AG09309 (cell line): ENCODE measurements at places on chromosomes 12 and 14.

DNA sequence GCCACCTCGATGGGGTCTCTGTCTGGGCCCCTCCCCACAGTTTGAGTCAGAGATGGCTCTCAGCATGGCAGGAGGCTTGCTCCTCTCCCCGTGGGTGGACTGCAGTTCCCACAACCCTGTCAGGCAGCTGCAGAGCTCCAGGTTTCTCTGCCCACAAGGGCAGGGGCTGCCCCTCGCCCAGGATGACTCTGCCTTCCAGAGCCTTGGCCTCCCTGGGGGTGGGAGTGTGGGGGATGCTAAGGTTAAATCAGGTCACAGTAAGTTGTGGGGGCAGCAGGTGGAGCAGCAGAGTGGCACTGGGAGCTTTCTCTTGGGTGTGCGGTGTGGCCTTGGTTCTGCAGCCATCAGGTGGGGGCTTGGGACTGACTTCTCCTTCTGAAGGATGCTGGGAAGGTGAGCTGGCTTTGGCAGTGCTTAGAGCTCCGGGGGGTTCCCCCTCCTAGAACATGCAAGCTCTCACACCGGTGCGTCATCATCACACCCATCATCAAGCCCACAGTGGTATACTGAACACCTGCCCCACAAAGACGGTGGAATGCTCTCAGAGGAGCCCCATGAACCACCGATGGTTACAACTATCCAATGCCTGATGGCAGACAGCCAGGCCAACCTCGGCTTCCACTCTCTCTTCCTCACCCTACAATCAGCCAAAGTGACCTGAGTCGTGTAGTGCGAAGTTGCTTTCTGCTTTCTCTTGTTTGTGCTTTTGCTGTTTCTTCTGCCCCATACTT is 39.7 kb downstream of the ERH start:
- no peak for DNase-seq

DNA sequence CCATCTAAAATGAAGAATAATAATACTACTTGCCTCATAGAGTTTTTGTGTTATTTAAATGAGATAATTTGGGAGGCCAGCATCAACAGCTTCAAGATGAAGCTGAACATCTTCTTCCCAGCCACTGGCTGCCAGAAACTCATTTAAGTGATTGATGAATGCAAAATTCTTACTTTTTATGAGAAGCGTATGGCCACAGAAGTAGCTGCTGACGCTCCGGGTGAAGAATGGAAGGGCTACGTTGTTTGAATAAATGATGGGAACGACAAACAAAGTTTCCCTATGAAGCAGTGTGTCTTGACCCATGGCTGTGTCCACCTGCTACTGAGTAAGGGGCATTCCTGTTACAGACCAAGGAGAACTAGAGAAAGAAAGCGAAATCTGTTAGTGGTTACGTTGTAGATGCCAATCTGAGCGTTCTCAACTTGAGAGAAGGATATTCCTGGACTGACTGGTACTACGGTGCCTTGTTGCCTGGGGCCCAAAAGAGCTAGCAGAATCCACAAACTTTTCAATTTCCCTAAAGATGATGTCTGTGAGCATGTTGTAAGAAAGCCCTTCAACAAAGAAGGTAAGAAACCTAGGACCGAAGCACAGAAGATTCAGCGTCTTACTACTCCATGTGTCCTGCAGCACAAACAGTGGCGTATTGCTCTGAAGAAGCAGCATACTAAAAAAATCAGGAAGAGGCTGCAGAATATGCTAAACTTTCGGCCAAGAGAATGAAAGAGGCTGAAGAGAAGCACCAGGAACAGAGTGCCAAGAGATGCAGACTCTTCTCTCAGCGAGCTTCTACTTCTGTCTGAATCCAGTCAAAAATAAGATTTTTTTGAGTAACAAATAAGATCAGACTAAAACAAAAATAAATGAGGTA is 100.0 kb upstream of the LRIG3 start:
- no peak for DNase-seq

DNA sequence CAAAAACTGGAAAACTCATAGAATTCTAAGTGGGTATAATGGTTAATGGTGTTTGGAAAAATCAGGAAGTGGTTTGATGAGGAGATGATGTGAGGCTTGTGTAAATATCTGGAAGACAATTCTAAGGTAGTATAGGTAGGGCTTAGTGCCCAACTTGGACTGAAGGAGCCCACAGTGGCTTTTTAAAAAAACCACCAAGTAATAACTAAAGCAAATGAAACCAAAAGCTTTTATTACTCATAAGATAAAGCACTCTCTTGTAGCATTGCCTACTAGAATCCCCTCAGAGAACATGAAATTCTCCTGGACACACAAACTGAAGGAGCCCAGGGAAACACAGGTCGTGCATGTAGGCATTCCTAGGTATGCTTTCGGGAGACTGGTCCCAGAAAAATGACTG is 324.5 kb downstream of the NELL2 start:
- DNase-seq = no peak

DNA sequence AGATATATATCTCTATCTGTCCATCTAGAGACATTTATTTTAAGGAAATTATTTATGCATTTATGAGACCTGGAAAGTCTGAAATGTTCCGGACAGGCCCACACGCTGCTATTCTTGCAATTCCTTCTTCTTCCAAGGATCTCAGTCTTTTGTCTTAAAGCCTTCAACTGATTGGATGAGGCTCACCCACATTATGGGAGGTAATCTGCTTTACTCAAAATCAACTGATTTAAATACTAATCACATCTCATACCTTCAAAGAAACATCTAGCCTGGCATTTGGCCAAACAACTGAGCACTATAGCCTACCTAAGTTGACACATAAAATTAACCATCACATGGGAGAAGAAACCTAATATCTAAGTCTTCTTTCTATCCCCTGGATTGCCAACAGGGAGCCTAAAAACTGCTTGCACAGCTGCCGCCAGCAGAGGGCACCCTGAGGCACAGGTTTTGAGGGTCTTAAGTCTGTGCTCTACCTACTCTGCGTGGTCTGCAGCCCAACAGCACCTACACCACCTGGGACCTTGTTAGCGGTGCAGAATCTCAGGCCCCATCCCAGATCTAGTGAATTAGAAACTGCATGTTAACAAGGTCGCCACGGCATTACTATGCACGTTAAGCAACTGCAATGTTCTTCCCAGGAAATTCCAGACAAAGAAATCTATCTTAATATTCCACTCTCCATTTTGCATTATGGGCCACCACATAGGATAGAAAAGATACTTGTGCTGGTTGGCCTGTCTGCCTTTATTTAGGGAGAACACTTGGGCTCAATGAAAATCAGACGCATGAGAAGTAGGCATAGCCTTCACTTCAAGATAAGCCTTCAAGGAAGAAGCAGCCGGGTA is 249.7 kb downstream of the FOXG1 start:
- no peak for DNase-seq
